ENCODE measurements at places on chromosomes 6 and 20. TPM values are rescaled to one million over a fixed set of nuclear protein-coding genes. Genes with fewer than 3 reads are reported as not detected.

The POM121L2 gene
- total RNA-seq, result not detected

The MANEA gene
- total RNA-seq, result 23.6 TPM

The COL19A1 gene
- total RNA-seq, result 0.09 TPM

The RNF217 gene
- 30.7 TPM for total RNA-seq

The PRICKLE4 gene
- 8.2 TPM for total RNA-seq

The KIAA0408 gene
- total RNA-seq, result 4.7 TPM

The BPIFB3 gene
- total RNA-seq, result not detected

The ZNF391 gene
- 0.60 TPM for total RNA-seq

The ZNF831 gene
- 3.6 TPM for total RNA-seq

The MAS1 gene
- total RNA-seq, result not detected

The HTR1B gene
- not detected for total RNA-seq

The BPIFB4 gene
- not detected for total RNA-seq

The IL17F gene
- not detected for total RNA-seq

The ANKRD6 gene
- total RNA-seq, result 9.3 TPM

The MATN4 gene
- not detected for total RNA-seq

The CALHM5 gene
- total RNA-seq, result 1.0 TPM

The C20orf204 gene
- 0.48 TPM for total RNA-seq

The RHAG gene
- not detected for total RNA-seq
